IPS DF 6.9 (cell line): ENCODE measurements at places on chromosomes 2 and 18.

DNA sequence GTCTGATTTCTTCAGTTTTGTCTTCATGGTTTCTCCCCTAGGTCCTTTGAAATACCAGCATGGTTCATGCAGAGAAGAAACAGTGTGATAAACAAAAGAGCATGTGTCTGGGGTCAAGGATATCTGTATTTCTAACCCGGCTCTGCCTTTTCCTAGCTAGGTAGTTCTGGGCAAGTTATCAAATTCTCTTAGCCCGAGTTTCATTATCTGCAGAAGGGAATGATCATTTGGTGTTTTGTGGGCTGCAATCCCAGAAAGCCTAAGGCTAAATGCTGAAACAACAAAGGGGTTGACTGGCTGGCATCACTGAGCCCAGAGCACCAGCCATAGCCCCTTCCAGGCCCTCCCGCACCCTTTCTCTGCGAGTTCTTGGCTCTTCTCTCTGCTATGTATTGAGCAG lies 51.7 kb upstream of the DAPL1 start:
- no peaks in the 10 kb centered on the region for H3K27me3 ChIP-seq
- DNase-seq: no peak
- no peak overlapping the region for H3K4me3 ChIP-seq
- H3K4me1 ChIP-seq: peaks cover 5% of the 10 kb centered on the region; the same call in 1 of the 2 replicates
- H3K27ac ChIP-seq: no peak overlapping the region

GRCh38 chr2:211391189-211391567 lies 834.8 kb downstream of the CPS1 start:
- no peak overlapping the region for H3K4me3 ChIP-seq
- H3K27me3 ChIP-seq: no peaks in the 10 kb centered on the region
- H3K4me1 ChIP-seq: peaks cover 1% of the 10 kb centered on the region; the same call in 1 of the 2 replicates

DNA sequence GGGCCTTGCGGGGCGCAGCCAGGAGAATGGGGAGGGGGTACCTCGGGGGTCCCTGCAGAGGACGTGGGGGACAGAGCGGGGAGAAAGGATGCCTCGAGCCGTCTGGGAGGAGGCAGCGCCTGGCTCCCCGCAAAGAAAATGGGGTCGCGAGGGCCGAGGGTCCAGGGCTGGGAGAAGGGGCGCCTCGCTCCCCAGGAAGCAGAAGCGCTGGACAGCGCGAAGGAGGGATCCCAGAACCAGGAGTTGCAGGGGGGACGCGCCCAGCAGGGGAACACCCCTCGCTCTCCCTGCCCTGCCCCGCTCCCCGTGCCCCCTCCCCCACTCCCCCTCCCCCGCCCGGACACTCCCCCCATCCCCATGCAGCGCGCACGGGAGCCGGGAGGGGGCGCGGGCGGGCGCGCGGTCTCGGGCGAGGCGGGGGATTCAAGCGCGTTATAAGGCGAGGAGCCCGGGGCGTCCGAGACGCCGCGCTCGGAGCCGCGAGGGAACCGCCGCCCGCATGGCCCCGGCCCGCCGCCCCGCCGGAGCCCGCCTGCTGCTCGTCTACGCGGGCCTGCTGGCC lies at the start of gene ERFE:
Gene ERFE, plus strand, starts transcription at position 462 of the 562 bp plus-strand sequence. Its CDS starts 38 bp downstream, at position 500.
- H3K27me3 ChIP-seq: peaks cover 14% of the 10 kb centered on the region
- H3K4me1 ChIP-seq: peaks cover 4% of the 10 kb centered on the region; the same call in 1 of the 2 replicates
- H3K27ac ChIP-seq: no peak within 1 kb of the TSS
- H3K36me3 ChIP-seq: no peaks in the 10 kb centered on the region; the same call in 1 of the 2 replicates
- no peak for DNase-seq

DNA sequence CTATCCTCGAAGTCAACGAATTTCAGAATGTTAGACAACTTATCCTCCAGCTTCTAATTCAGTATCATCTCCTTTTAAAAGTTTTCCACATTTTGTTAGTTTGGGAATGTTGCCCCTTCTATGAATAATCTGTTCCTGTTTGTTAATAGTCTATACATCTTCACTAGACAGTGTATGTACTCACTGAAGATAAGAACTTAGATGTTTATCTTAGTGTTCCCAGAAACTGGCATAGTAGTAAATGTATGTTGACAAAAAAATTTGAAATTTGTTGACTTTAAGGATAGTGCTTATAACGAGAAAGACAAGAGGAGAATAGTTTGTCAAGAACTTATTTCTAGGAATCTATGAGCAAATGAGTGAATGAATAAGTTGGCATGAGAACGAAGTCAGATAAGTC lies 162.0 kb upstream of the GULP1 start:
- no peak overlapping the region for H3K27ac ChIP-seq
- no peaks in the 10 kb centered on the region for H3K27me3 ChIP-seq
- no peak overlapping the region for H3K4me3 ChIP-seq
- no peak for DNase-seq
- no peaks in the 10 kb centered on the region for H3K4me1 ChIP-seq
